ENCODE measurements at places on chromosomes 3 and 15.

DNA sequence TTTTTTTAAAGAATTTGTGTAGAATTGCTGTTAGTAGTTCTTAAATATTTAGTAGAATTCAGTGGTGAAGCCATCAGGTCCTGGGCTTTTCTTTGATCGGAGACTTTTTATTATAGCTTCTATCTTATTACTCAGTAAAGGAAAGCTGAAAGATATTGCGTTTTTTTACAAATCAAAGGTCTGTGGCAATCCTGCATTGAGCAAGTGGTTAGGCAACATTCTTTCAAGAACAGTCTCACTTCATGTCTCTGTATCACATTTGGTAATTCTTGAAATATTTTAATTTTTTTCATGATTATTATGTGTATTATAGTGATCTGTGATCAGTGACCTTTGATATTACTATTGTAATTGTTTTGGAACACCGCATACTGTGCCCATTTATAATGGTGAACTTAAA is 140.8 kb downstream of the UNC13C start:
- no peak for DNase-seq

GRCh38 chr15:48646331-48646730 is 822 bp upstream of the FBN1 start:
- no peak for DNase-seq

DNA sequence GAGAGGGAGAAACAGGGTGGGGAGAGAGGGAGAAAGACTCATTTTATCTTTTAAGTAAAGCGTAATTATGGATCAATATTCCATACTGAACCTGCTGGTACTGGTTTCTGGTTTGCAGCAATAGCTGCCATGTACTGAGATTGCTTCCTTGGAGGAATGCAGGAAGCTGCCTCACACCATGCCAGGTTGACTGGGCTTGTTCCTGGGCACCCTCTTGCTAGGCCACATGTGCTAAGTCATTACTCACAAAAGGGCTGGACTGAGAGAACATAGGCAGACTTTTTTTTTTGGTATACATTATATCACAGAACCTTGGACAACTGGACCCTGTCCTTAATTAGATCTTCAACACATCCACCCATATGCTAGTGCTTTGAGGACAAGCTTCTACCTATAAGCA is 193.4 kb downstream of the ZNF621 start:
- DNase-seq: no peak

GRCh38 chr3:81891055-81891895 is 129.8 kb upstream of the GBE1 start:
- no peak for DNase-seq

GRCh38 chr3:99808163-99808794 is 9.4 kb upstream of the CMSS1 start:
- no peak for DNase-seq

DNA sequence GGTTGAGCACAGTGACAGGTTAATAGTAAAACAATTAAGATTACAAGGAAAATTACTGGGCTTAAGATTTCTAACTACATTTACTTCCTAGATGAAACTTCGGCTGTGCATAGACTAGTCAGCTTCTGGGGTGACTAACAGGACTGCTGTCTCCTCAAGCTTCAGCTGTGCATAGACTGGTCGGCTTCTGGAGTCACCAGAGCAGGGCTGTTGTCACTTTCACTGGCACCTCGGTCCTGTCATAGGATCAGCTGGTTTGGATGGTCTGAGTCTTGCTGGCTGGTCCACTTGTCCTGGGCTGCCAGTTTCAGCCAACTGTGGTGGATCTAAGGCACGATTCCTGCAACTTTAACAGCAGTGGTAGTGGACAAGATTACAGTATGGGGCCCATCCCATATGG is 23.9 kb upstream of the ACAD9 start:
- DNase-seq: no peak

DNA sequence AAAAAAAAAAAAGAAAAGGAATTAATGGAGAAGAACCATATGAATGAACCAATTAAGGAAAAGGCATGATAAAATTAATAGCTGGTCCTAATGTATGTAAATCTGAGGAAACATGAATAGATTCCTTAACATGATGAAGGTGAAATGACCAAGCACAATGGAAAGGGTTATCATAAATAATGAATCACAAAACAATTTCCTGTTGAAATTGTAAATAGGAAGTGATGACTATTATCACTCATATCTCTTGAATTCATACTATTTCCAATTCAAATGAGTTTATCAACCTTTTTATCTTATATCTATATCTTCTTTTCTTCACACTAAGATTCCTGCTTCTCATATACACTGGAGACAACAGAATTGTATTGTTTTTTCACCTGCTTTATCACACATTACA is 32.0 kb downstream of the AADACL2 start:
- DNase-seq: no peak

DNA sequence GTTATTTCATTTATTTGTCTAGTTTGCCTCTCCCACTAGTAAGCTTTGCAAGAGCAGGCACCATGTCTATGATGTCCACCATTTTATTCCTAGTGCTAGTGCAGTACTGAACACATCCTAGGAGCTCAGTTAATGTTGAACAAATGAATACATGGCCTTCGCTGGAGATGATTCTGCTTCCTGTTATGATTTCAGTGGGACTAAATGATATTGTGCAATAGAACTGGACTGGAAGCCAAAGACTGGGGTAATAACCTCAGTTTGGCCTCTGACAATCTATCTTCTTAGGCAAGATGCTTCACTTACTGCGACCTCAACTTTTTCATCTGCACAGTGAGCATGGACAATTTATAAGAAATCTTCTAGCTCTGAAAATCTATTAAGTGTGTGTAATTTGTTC is 191.3 kb downstream of the ADAMTSL3 start:
- DNase-seq: no peak

DNA sequence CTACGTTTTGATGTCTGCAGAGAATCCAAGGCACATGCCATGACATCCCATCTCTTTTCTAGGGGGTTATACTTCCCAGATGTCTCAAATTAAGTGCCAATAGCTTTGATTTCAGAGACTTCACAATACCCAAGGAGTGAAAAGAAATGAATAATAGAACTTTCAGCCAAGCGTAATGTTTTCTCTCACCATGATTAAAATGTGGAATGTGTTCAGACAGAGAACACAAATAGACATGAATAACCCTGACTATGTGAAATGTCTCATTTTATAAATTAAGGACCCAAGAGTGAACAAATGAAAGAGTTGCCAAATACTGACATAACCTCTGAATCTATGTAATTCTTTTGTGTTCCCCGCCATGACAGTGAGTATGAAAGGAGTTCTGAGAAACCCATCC is 123.6 kb upstream of the GAP43 start:
- DNase-seq: no peak

DNA sequence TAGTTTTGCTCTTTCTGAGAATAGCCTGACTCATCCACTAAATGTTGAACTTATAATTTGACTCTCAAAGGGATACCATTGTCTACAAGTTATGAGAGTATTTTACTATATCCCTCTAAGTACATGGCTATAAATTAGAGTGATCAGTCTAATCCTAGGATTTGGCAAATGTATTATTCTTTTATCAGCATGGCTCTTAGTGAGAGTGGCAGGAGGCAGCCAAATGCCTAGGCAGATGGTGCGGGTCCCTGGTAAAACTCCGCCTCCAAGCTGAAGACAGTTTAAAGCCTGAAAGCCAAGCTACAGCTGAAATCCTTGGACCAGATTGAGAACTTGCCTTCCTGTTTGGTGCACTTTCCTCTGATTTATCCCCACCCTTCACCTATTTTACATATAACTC is 631.8 kb downstream of the SQOR start:
- no peak for DNase-seq
